Activated naive CD4-positive, alpha-beta T cell treated with anti-CD3 and anti-CD28 coated beads, Interleukin-2, amount 50 U/mL, for 72 hours (primary cell): ENCODE measurements at places on chromosomes 2 and 18.

- DNase-seq = no peak
Measured at GRCh38 chr2:68744366-68744912, 9.8 kb downstream of the ARHGAP25 start.

DNA sequence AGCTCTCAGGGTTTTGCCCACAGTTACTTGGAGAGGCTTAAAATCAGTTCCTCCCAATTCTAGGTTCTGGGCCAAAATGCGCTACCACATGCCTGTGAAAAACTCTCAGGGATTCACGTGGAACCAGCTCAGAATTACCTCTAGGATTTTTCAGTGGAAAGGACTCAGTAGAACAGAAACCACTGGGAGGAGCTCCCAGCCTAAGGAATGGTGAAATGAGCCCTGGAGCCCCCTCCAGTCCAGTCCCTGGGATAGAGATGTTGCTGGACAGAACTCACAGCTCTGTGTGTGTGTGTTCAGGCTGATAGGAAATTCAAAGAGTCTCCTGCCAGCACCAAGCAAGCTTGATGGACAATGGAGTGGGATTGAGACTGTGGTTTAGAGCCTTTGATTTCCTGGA is 21.1 kb upstream of the SLC9A4 start:
- no peak for DNase-seq

DNA sequence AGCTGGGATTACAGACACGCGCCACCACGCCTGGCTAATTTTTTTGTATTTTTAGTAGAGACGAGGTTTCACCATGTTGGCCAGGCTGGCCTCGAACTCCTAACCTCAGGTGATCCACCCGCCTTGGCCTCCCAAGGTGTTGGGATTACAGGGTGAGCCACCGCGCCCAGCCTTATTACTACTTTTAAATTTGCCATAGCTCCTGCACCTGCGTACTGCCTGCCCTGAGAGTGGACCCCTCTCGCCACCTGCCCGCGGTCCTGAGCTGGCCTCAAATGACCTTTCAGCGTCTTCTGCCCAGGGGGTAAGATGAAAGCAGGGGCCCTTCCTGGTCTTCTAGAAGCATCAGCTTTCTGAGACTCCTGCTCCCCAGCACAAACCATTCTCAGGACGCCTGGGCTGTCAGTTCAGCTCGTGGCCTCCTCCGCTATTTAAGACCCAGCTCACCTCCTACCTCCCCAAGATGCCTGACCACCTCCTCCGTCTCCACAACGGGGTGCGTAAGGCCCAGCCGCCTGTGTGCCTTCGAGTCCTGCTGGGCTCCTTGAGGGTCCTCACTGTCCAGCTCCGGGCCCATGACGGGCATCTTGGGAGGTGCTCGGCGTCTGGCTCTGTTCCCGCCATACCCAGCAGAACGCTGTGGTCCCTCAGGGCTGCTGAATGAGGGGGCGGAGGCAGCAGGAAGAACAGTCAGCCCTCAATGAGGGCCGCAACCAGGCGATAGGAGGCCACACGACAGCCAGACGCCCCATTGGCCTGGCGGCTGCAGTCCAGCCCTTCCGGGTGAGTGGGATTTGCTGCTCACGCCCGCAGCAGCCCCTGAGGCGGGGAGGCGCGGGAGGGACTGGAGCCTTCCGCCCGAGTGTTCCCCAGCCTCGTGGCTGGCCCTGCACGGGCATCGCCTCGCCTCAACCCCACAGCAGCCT is 266.6 kb downstream of the TFCP2L1 start:
- DNase-seq = no peak

DNA sequence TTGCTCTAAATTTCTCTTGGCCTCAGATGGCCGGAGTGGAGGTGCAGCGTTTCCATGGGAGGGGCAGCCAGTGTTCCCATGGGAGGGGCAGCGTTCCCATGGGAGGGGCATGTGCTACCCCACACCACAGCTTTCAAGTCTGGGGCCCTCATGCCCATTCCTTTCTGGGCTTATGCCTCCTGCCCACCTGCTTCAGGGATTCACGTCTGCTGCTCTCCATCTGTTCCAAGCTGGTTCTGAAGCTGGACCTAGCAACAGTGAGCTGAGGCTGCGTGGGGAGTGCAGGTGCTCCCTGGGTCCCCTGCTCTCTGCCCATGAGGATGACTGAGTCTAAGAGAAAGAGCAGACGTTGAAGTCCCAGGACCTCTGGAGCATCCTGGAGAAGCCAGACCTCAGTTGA is 243.1 kb upstream of the PXDN start:
- no peak for DNase-seq

DNA sequence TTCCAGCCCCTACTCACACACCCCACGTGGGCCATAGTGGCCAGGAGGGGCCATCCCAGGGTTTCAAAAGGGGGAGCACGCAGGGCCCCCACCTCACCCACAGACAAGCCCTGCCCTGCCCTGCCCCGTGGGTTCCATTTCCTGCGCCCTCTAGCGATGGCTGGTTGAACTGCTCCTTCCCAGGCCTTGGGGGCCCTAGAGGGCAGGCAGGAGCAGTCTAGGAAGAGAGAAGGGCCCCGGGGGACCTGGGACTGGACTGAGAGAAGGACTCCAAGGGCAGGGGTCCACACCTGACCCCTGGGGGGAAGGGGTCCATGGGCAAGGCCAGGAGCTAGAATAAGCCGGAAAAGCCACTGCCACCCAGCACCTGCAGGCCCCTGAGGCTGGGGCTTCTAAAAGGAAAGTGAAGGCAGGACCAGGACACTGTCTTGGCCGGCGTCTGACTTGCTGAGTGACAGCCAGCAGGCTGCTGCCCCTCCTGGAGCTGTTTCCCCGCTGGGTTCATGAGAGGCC is 10.1 kb downstream of the CYP26B1 start:
- peak; percentile 88 for DNase-seq

DNA sequence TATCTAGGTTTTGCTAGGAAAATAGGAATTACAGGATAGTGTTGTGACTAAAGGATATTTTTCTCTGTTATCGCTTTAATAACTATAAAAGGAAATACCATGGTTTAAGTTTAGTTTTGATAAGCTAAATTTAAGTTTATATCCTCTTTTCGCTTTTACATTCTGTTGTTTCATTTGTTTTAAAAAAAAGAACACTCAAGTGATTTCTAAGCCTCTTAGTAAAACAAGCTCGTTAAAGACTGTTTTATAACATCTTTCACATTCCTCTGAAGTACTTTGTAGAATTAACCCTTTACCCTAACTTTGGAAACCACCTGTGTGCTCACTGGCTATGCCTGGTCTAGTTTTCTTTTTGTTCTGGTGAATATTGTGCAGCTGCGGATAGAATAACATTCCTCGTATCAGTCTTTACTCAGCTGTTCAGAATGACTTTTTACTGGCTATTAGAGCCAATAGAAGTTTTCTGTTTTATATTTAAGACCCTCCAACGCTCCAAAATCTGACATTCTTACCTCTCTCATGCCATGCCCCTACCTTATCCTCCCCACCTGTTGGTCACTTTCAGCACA is 183.1 kb downstream of the PTPRM start:
- DNase-seq = no peak

GRCh38 chr2:97983698-97984097 is 12.1 kb downstream of the TMEM131 start:
- DNase-seq = no peak

- DNase-seq = no peak
Measured at GRCh38 chr2:5691221-5691984, 781 bp upstream of the SOX11 start.

GRCh38 chr2:45337481-45337880 is 273.6 kb downstream of the SRBD1 start:
- no peak for DNase-seq

DNA sequence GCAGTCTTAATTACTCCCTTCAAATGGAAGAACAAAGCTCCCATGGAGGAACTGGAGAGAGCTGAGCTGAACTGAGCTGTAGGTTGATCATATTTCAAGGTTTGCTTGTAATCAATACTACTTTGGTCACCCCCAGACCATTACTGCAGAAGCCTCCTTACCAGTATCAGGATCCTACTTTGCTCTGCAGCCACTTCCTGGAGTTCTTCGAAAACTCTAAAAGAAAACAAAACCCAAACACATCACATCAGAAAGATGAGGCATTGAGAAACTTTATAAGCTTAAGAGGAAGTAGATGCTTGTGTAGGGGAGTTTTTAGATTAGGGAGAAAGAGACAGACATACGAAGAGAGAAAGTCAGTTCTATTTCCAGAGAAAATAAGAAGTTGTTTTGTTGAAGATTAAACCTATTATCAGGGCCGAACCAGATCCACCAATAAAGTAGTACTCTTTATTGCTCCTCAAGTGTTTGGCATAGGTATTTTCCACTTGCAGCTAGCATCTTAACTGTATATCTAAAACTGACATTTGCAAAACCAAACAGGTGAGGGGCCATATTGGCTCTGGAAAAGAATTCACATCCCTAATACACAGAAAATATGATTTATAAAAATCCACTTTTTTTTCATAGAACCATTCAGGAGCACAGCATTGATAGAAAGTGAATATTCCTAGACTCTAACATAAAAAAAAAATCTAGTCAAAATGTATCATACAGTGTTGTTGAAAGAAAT is 166.9 kb upstream of the KLF7 start:
- DNase-seq = no peak

- no peak for DNase-seq
Measured at GRCh38 chr2:135775420-135775819, 33.8 kb downstream of the UBXN4 start.

- DNase-seq = no peak
Measured at GRCh38 chr2:150698016-150698661, 210.7 kb upstream of the RND3 start.

DNA sequence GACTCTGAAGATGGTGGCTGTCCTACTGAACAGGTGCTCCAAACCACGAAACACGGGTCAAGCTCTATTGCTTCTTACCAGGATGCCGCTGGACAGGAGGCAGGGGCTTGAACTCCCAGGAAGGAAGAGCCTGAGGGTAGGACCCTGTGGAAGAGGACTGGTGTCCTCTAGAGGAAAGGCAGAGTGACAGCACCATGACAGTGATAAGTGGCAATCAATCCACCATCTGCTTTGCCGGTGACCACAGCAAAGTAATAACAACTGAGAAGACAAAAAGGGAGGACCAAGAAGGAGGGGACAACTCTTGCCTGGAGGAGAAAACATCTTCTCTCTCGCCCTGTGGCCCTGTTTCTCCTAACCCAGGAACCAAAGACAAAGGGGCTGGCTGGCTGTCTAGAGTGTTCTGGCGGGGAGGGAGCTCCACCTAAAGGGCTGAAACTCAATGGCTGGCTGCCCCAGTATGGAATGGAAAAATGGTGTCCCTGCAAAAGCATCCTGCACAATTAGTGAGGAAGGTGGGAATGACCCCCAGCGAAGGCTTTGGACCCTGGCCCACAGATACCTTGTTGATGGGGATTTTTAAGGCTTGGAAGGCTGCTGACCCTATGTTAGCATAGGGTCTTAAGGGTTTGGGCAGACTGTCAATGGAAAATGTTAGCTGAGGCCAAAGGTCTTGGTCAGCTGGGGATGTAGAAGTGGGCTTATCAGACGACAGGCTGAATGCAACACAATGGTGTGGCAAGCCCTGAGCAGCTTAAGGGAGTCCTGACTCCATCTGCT is 35.4 kb downstream of the PROC start:
- no peak for DNase-seq

DNA sequence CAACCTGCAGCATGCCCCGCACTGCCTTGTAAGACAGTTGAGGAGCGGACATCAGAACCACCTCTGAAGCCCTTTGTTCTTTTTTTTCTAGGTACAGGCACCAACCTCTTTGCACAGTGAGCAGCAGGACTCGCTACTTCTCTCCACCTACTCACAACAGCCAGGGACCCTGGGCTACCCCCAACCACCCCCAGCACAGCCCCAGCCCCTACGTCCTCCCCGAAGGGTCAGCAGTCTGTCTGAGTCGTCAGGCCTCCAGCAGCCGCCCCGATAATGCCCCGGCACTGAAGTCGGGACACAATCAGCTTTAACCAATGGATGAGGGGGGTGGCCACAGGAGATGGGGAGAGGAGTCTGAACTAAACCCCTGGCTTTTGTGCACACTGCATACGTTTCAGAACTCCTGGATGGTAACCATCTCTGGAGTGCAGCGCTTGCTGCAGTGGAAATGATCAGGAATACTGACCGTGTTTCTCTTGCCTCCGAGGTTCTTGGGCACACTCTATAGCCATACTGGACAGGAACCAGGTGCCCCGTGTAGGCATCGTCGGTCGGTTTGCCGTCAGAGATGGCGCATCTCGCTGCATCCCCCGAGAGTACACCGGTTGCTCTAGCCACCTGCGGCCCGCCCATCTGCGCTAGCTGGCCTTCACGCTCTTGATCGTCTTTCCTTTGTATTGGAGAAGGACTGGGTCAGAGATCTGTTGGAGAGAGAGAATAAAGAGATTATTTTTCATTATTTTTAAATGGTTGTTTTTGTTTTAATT is 6.6 kb upstream of the RPL31 start:
- no peak for DNase-seq

GRCh38 chr18:3623769-3624545 is 174.0 kb downstream of the TGIF1 start:
- DNase-seq = no peak

GRCh38 chr2:74081030-74081762 is 66.5 kb downstream of the BOLA3 start:
- no peak for DNase-seq

DNA sequence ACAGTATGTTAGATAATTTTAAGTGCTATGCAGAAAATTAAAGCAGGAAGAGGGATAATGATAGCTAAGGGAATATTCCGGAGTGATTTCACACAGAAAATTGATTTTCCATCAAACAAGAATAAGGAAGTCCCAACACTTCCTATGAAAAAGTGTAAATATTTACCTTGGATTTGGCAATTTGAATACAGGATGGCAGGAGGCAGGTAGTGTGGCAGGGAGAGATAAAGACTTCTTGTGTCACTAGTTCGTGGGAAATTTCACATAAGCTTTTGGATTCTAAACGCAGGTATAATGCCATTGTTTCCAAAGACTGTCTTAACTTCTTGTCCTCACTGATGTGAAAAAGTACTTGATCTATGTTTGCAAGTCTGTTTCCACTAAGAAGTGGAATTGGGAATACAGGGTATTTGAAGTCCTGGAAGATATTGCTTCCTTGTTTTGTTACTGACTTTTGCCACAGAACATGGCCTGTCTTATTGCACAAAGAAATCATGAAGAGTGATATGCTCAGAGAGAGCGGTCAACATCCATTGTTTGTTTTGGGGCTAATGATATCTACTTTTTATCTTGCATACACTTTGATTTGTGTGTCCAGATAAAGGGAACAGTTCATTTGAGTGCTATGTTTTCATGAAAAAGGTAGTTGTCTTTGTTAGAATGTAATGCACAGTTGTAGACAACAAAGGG is 1216.1 kb upstream of the FAM98A start:
- DNase-seq = no peak

DNA sequence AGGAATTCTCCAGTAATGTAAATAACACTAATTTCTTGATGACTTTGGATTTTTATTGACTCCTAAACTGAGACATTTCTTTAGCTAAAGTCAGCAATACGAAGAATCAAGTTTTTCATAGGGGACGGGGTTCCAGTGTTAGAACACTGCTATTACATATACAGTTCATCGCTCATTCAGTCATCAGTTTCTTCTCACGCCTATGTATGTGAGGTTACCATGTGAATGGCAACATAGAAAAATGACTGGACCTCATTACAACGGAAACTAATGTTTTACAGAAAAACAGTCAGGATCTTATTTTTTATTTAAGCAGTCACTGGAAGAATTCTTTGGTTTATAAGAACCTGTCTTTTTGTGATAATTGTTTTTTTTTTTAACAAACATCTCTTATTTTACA is 56.4 kb downstream of the THADA start:
- DNase-seq = no peak

- no peak for DNase-seq
Measured at GRCh38 chr18:1658908-1659566, 754.4 kb downstream of the ADCYAP1 start.
